ENCODE measurements at places on chromosomes 1 and 21. TPM values are rescaled to one million over a fixed set of nuclear protein-coding genes. Genes with fewer than 3 reads are reported as not detected.

DNA sequence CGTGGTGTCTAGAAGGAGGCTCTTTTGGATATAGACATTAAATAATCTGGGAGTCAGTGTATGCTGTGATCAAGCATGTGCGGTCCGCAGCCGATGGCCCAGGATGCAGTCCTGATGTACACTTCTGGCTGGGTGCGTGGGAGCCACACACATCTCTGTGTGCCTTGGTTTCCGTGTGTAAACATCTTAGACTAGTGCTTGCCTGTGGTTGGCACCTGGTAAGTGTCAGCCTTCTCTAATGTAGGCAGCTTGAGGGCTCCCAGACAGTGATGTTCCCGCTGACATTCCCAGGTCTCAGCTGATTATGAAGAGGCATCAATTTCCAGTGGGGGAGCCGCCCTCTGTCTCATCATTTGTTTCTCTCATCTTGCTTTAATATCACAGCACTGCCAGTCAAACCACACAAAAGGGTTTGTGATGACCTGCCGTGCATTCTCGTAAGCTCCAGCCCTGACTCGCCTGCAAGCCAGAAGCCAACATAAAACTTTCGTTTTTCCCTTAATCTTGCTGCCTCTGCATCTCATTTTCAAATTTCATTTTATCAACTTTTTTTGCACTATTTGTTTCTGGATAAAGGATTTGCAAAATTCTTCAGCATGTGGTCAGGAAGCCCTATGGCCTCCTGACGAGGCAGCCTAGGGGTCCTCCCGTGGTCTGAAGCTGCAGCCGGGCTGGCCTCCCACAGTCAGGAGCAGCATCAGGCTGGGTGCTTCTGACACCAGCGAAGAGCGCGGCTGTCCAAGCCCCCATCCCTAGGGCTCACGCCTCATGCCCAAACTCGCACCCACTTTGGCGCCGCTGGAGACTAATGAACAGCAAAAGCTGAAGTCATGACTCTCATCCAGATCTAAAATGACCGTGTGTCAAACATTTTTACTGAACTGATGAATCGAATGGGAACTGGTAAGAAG lies 28.1 kb downstream of the PDE9A start:
- no peak overlapping the region for H3K27ac ChIP-seq
- peaks cover 46% of the 10 kb centered on the region for H3K4me1 ChIP-seq
- H3K4me3 ChIP-seq: no peak overlapping the region

- no peaks in the 10 kb centered on the region for H3K36me3 ChIP-seq
- H3K27ac ChIP-seq: no peak overlapping the region
- H3K4me3 ChIP-seq: no peak overlapping the region
- no peaks in the 10 kb centered on the region for H3K4me1 ChIP-seq
- no peaks in the 10 kb centered on the region for H3K27me3 ChIP-seq
- DNase-seq: no peak
Observed at GRCh38 chr1:42646056-42646455, 12.2 kb upstream of the PPIH start.

DNA sequence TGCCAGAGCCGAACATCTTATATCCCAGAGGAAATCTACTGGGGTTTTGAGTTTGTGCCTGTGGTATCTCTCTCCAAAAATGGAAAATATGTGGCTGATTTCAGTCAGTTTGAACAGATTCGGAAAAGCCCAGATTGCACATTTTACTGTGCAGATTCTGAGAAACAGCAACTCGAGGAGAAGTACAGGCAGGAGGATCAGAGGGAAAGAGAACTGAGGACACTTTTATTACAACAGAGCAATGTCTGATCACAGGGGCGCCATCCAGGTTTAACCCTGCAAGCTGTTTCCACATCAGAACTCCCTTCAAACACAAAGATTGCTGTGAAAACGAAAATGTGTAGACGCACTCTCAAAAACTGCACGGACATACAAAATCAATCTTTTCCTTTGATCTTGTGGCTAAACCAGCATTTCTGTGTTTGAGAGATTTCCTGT lies 43.4 kb downstream of the KCNJ15 start:
- H3K27me3 ChIP-seq: no peaks in the 10 kb centered on the region
- peak; percentile 20 for DNase-seq
- no peaks in the 10 kb centered on the region for H3K36me3 ChIP-seq
- peaks cover 12% of the 10 kb centered on the region for H3K4me1 ChIP-seq

DNA sequence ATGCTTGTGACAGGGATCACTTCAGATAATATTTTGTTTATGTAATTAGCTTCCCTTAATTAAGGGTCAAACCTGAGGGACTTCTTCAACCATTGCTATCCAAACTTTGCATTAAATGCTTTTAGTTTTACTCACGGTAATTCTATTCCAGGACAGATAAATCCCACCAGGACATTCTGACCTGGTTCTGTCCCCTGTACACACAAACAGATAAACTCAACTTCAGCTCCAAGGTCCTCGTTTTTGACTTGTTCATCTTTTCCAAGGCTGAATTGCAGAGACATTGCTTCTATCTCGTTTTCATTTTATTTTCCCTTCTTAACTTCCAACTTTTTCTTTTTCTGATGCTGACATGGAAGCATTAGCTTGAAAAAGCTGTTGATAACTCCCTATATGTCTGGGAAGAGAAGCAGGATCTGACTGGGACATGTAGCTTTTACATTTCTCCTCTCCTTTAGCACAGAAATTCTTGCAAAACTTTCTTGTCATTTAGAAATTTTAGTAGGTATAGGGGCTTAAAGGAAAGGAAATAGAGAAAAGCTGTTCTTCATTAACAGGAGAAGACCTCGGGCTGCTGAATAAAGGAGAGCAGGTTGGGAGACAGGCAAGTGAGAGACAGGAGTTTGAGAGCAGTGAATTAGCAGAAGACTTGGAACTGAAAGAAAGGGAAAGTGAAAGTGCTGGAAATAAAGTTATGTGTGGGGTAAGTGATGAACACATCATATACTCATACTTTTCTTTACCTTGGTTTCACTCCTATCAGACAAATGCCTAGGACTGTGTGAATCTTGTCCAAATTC lies 231.7 kb upstream of the B3GALT2 start:
- H3K4me1 ChIP-seq: peaks cover 34% of the 10 kb centered on the region
- peak overlapping the region; percentile 58 for H3K27ac ChIP-seq
- H3K36me3 ChIP-seq: no peaks in the 10 kb centered on the region
- peak overlapping the region; percentile 50 for H3K4me3 ChIP-seq
- no peaks in the 10 kb centered on the region for H3K27me3 ChIP-seq
- DNase-seq: peak; percentile 57

- DNase-seq: no peak
- no peak overlapping the region for H3K27ac ChIP-seq
- H3K27me3 ChIP-seq: no peaks in the 10 kb centered on the region
- peaks cover 17% of the 10 kb centered on the region for H3K4me1 ChIP-seq
Observed at GRCh38 chr1:229023651-229024300, 247.1 kb upstream of the RAB4A start.

GRCh38 chr1:17744666-17745478 lies 10.3 kb upstream of the ACTL8 start:
- no peak overlapping the region for H3K4me3 ChIP-seq
- DNase-seq: no peak
- no peaks in the 10 kb centered on the region for H3K27me3 ChIP-seq
- H3K4me1 ChIP-seq: no peaks in the 10 kb centered on the region

- no peaks in the 10 kb centered on the region for H3K27me3 ChIP-seq
- no peak overlapping the region for H3K4me3 ChIP-seq
- peaks cover 58% of the 10 kb centered on the region for H3K4me1 ChIP-seq
Observed at GRCh38 chr1:13731897-13732296, 31.9 kb downstream of the PRDM2 start.

GRCh38 chr1:168234846-168235547 lies 9.2 kb downstream of the SFT2D2 start:
- H3K27ac ChIP-seq: no peak overlapping the region
- peak; percentile 39 for DNase-seq
- no peak overlapping the region for H3K4me3 ChIP-seq
- no peaks in the 10 kb centered on the region for H3K27me3 ChIP-seq
- peaks cover 54% of the 10 kb centered on the region for H3K36me3 ChIP-seq
- peaks cover 22% of the 10 kb centered on the region for H3K4me1 ChIP-seq

GRCh38 chr1:194466706-194467105 lies 1280.3 kb upstream of the B3GALT2 start:
- DNase-seq: no peak
- H3K4me3 ChIP-seq: no peak overlapping the region
- H3K27me3 ChIP-seq: no peaks in the 10 kb centered on the region
- H3K27ac ChIP-seq: no peak overlapping the region

- H3K27me3 ChIP-seq: no peaks in the 10 kb centered on the region
- DNase-seq: peak; percentile 26
- H3K4me1 ChIP-seq: peaks cover 4% of the 10 kb centered on the region
Observed at GRCh38 chr1:231550448-231550781, 21.9 kb downstream of the TSNAX start.

Gene AGBL4
- polyA plus RNA-seq: not detected

Gene ZNF695
- not detected for polyA plus RNA-seq

Gene ACTRT2
- not detected for polyA plus RNA-seq
